ENCODE measurements at places on chromosomes 2 and 18.

DNA sequence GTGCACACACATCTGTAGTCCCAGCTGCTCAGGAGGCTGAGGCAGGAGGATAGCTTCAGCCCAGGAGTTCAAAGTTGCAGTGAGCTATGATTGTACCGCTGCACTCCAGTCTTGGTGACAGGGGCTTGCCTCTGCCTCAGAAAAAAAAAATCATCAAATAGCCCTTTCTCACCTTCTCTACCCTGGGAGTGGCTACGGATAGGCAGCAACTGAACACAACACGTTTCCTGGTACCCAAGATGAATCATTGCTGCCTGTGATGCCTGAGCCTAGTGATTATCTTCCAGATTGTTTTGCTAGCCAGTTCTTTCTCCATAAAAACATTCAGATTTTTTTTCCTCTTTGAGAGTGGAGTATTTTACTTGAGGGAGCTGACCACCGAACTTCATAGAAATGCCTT, 13.5 kb downstream of the INPP4A start:
- DNase-seq = no peak

DNA sequence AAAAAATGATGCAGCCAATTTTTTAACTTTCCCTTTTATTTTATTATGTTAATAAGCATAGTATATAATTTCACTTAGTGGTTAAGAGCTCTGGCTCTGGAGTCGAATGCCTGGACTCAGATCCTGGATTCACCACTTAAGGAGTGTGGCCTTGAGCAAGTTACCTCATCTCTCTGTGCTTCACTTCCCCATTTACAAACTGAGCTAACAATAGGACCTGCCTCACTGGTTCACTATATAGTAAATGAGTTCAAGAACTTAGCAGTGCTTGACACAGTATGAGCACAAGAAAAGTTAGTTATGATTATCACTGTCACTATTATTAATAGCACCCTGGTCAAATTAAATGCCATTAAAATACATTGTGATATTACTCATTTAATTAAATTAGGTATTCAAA, 30.6 kb downstream of the SCN3A start:
- no peak for DNase-seq

DNA sequence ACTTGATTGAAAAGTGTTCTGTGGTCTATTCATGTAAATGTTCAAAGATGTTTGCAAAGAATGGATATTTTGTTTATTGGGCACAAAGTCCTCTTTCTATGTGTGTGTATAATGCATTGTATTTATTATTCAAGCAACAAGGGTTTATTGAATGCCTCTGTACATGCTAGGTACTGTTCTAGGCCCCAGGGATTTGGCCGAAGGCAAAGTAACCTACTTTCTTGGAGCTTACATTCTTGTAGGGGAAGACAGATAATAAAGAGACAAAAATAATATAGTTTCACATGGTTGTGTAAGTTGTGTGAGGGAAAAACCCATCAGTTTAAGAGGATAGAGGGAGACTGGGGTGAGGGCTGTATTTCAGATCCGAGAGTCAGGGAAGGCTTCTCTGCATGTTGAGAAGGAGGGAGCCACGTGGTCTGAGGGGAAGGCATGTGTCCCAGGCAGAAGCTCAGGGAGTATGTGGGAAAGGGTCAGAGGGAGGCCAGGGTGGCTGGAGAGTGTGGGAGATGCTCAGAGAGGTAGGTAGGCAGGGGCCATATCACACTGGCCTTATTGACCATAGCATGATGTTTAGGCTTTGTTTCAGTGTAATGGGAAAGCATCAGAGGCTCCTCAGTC, 40.4 kb upstream of the GPR155 start:
- DNase-seq = no peak

GRCh38 chr2:173970516-173970924, 5.3 kb upstream of the SP3 start:
- no peak for DNase-seq

GRCh38 chr2:60303680-60304079, 249.8 kb downstream of the BCL11A start:
- no peak for DNase-seq

DNA sequence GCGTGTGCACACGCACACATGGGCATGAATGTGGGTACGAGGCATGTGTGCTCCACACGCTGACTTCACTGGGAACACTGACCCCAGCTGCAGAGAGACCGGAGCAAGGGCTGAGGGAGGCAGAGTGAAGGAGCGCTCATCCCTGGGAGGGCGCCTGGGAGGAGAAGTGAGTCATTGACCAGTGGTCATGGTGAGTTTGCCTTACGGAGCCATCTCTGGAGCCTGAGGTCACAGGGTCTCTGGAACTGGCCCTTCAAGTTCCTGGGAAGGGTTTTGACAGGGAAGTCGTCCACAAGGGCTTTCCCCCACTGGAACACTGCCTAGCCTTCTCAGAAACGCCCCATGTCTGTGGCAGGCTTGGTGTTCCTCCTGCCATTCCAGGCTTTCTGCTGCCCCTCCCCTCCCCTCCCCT, 14.3 kb upstream of the TMEM185B start:
- DNase-seq = no peak

DNA sequence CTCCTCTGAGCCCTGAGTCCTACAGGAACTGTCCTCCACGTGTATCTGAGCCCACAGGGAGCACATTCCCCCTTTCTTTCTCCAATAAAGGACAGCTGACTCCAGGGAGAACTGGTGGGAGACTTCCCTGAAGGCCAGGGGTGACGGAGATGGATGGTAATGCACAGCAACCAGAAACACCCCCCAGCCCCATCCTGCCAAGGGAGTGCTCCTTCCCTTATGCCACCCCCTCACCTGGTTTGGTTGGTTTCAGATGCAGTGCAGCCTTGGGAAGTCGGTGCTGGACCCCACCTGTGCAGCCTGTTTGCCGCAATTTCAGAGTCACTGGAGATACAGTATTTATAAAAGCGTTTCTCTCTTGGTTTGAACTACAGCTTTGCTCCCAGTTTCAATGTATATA, 24.0 kb downstream of the GPR55 start:
- DNase-seq = no peak

GRCh38 chr2:70280242-70280798, 13.2 kb downstream of the SNRPG start:
- DNase-seq = no peak

- no peak for DNase-seq
These were observed 9.4 kb upstream of the RALB start for GRCh38 chr2:120243211-120243610.

DNA sequence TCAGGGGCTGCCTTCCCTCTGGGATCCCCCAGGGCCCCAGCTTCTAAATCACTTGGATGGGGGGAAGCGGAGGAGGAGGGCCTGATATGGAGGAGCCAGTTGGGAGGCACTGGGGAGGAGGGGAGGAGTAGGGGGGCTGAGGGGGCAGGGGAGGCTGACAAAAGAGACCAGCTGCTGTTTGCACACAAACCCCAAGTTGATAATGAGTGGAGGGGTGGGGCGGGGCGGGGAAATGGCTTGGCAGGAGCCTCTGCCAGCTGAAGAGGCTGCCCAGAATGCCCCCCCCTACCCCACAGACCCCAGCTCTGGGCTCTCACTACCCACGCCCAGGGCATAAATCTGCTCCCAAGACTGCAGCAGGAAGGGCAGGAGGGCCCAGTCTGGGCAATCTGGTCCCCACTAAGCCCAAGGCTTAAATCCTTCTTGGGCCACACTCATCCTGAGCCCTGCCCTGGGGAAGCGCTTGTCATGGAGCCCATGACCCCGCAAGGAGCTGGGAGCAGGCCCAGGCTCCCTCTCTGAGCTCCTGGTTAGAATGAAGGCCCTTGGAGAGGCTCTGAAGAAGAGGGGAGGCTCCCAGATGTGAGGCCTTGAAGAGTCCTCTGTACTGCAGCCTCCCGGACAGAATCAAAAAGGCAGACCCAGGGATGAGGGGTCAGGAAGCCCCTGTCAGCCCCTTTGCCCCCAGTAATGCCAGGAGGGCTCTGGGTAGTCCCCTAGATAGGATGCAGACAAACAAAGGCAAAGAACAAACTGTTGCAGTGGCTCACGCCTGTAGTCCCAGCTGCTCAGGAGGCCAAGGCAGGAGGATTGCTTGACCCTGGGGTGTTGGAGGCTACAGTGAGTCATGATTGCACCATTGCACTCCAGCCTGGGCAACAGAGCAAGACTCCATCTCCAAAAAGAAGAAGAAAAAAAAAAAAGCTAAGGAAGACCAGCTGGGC, 24.8 kb upstream of the PTMA start:
- peak; percentile 57 for DNase-seq

- no peak for DNase-seq
These were observed 38.9 kb upstream of the KLF11 start for GRCh38 chr2:10004401-10004800.

GRCh38 chr2:108907822-108908712, 81.0 kb downstream of the EDAR start:
- DNase-seq = no peak

DNA sequence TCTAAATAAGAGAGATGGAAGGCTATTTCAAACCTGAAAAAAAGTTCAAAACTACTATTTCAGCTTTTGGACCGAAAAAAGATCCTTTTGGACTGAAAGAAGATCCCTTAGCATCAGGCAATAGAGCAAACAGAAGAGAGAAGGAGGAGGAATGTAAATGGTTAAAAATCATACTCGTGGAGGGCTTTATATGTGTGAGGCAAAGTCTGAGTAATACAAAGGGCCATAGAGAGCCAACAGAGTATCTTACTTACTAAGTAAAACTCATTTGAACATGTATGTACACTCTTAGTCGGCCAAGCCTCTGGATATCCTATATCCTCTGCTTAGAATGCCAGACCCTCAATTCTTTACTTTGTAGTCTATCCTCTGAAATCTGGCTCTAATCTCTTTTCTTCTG, 55.7 kb downstream of the ITSN2 start:
- DNase-seq = no peak

GRCh38 chr2:70090706-70091334, 3.5 kb downstream of the PCBP1 start:
- DNase-seq = no peak

DNA sequence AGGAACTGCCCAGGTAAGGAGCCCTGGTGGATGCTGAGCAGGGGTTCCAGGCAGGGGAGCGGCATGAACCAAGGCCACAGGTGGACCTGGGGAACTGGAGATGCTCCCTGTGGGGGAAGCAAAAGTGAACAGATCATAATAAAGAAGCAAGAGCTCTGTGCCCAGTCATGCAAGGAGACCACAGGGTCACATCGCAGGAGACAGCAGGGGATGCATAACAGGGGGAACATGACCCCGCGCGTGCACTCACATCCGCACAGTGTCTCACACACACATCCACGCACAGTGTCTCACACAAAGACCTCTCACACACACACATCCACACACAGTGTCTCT, 473.3 kb upstream of the HS6ST1 start:
- DNase-seq = no peak

DNA sequence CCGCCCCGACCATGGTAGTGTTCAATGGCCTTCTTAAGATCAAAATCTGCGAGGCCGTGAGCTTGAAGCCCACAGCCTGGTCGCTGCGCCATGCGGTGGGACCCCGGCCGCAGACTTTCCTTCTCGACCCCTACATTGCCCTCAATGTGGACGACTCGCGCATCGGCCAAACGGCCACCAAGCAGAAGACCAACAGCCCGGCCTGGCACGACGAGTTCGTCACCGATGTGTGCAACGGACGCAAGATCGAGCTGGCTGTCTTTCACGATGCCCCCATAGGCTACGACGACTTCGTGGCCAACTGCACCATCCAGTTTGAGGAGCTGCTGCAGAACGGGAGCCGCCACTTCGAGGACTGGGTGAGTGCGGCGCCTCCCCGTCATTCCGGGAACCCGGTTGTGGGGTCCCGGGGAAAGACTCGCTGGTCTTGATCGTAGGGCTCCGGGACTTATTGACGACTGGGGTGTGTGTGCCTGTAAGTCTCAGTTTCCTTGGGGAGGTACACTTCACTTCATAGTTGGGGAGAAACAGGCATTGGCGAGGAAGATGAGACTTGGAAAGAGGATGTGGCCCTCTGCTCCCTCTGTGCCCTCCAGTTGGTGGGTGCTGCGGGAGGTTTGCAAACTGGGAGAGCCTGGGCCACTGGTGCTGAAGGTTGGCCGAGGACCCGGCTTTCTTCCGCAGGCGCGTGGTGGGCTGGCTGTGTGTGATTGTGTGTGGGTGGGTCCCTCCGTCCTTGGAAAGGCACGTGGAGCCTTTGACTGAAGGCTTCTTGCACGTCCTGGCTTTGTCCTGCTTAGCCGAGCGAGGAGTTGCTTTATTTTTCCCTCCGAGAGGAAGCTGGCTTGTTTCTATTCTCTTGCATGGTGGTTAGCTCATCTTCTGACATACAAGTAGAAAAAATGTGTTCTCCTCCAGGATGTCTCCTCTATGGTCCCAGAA, 886 bp downstream of the PRKCE start:
- DNase-seq = no peak

DNA sequence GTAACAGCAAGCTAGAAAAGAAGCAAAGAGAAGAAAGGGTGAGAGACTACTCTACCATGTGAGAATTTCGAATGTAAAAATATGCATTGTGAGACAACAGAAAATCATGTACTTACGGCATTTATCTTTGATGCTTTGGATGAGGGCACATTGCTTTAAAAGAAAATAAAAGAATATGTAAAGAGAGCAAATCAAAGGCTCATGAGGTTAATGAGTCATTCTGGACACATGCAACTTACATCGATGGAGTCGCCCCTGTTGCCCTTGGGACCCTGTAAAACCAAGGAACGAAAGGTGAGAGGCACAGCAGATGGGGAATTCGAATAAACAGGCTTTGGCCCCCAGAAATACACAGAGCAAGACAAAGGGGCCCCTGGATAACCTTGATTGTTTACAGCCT, 69.0 kb downstream of the COL6A3 start:
- no peak for DNase-seq

- no peak for DNase-seq
These were observed 848 bp downstream of the TMSB10 start for GRCh38 chr2:84906108-84906899.

DNA sequence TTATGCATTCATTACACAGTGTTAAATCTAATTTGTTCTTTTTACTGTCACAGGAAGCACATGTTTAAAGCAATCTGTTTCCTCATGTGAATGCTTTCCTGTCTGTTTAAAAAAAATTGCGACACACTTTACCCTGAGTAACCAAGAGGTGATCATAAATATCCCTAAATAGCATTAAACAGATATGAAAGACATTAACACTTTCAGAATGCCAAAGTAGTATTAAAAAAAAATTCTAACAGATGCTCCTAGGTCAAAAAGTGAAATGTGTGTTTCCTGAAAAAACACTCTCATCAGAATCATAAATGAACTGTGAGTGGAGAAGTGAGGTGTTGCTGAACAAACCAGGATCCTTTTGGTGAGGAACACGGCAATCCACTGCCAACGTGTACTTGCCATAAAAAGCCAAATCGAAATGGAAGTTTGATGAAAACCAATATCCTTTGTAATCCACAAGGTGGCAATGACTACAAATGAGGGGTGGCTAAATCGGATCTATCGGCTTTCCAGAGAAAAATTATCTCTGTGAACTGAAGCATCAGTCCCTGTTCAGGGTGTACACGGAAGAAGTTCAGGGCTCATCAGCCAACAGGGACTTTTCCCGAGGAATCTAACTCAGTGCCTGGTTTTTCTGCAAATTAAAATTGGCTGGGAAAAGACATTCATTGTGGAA, 248.9 kb downstream of the TCF4 start:
- no peak for DNase-seq
